ENCODE measurements at places on chromosomes 3 and 15.

GRCh38 chr15:93664213-93664956 lies 567.0 kb upstream of the MCTP2 start:
- DNase-seq = no peak

DNA sequence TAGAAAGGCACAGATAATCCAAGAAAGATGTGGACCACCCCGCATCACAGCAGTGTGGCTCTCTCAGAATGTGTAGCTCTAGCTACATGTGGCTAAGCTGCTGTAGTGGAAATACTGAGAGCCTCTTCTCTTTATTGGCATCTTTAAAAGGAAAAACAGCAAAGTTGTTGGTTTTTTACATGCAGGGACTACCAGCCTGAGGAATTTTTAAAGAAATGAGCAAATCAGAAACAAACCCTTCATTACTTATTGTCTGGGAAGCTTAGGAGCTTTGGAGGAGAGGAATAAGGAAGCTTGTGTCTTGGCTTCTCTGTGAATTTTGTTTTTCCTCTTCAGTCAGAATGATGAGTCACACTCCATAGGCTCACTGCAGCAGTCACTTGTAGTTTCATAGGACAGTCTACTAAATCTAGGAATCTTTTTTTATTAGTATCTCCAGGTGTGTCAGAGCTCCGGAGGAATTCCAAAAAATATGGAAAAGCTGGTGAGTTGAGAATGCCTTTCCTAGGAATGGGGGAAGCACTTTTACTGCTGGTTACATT lies 27.5 kb downstream of the POLG start:
- DNase-seq = no peak

- no peak for DNase-seq
These were observed 1.7 kb downstream of the PLS1 start for GRCh38 chr3:142597906-142598305.

DNA sequence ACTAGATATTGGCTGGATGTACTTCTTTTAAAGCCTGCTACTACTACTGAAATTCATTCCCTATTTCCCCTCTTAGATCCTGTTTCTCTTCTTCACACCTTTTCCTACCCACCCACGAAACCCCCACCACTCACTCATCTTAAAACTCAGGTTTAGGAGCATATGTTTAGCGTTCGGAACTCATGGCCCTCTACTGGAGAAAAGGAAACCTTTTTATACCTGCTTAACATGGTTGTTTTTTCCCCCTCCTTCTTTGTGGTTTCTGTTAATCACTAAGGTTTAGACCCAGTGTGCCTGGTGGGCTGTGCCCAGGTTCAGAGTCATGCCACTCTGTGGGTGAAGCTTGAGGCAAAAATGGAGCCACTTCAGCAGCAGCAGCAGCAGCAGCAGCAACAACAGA lies 2.6 kb downstream of the ARID3B start:
- no peak for DNase-seq

GRCh38 chr15:51121631-51122225 lies 27.0 kb upstream of the TNFAIP8L3 start:
- DNase-seq = no peak

DNA sequence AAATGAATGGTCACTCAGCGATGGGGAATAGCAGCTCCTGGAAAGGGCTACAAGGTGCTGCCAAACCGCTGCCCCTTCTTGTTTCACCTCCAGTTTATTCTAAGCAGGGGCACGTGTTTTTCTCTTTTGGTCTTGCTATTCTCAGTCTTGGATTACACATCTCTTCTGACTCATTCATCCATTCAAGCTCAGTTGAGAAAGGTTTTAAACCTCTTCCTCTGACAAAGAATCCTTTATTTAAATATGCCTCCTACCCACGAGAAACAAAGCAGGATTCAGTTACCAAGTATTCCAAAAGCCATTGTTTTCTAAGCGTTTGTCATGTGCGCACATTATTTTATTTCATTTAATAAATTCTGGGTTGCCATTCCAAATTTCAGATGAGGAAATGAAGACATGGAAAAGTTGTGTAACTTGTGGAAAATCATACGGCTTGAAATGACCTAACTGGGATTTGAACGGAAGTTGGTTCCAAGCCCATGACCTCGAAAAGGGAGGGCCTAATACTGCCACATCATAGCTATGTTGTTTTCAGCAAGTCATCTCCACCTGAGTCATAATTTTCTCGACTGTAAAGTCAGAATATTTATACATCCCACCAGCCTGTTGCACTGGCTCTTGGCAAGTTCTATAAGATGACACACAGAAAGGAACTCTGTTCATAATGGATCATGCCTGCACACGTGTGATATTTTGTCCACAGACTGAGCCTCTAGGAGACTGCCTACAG lies 292.0 kb upstream of the SLCO3A1 start:
- no peak for DNase-seq

DNA sequence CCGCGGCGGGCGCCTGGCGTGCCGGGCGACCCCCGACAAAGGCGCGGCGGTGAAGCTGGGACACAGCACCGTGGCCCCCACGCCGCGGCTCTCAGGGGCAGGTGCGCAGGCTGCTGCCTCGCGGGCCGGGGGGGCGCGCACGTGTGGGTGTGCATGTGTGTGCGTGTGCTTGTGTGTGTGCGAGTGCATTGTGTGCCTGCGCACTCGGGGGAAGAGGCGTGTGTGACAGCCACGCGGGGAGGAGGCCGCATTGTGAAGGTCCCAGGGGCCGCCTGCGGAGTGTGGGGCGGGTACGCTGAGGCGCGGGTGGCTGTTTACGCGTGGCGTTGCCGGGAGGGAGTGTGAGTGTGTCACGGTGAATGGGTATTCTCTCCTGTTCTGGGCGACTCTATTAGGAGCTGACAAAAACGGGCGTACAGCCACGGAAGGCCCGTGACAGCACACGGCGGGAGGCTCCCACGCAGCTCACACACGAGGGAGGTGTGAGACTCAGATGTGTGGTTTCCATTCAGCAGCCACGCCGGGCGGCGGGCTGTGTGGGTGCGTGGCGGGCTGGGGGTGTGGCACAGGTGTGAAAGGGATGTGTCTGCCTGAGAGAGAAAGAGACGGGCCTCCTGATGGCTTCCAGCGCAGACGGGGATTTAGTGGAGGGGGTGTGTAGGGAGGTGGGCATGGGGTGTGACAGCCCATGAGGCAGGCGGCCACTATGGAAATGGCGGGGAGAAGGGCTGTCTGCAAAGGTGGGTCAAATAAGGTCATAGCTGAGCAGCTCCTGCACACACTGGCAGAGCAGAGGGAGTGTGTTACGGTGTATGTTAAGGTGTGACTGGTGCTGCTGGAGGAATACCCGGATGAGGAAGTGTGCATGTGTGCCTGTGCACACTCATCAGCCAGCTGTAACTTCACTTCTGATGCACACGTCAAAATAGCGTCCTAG lies 750 bp downstream of the PODXL2 start:
- no peak for DNase-seq

DNA sequence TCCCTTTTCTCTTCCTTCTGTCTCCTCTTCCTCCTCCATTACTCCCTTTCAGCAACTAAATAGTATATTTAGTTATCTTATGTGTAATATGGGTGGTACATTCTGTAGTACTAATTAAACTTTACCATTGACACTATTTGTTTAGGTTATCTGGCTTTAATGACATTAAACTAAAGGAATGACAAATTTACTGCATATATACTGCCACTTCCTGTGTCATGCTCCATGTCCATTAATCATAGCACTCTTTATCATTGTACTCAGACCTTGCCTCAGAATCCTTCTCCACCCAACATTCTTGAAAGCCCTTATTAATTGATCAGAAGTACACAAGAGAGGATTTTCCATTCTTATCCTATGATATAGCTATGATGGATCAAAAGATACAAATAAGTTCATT lies 244.2 kb downstream of the NAALADL2 start:
- DNase-seq = no peak

DNA sequence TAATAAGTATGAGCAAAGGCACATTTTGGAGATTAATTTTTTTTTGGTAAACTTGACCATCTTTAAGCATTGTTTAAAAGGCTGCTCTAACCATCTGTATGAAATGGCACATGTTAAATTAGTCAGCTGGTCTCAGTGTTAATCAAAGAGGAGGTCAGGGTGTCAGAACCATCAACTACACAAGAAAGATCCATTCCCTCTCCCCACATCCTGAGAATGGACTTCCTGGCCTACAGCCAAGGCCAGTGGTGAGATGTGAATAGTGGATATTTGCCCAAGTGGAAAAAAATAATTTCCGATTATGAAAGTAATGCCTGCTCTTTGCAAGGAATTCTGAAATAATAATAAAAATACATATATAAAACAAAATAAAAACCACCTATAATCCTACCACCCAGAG lies 641.7 kb downstream of the NR2F2 start:
- no peak for DNase-seq

- DNase-seq = no peak
These were observed 83.0 kb downstream of the WNT7A start for GRCh38 chr3:13796701-13797460.

DNA sequence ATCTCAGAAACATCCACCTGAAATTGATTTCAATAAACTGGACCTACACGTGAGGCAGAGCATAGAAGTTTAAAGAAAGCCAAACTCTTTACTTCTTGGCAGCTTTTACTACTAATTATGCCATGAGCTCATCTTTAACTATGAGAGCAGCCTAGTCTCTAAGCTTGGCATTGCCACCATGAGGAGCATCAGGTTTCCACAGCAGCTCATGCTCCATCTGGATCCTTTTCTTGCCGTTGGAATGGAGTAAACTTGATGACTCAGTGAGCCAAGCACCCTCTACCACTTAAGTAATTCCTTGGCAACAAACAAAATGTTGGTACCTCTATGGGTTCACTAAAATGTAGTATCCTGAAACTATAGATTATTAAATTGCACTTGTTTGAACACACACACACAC lies 583.2 kb downstream of the EPHA3 start:
- no peak for DNase-seq

DNA sequence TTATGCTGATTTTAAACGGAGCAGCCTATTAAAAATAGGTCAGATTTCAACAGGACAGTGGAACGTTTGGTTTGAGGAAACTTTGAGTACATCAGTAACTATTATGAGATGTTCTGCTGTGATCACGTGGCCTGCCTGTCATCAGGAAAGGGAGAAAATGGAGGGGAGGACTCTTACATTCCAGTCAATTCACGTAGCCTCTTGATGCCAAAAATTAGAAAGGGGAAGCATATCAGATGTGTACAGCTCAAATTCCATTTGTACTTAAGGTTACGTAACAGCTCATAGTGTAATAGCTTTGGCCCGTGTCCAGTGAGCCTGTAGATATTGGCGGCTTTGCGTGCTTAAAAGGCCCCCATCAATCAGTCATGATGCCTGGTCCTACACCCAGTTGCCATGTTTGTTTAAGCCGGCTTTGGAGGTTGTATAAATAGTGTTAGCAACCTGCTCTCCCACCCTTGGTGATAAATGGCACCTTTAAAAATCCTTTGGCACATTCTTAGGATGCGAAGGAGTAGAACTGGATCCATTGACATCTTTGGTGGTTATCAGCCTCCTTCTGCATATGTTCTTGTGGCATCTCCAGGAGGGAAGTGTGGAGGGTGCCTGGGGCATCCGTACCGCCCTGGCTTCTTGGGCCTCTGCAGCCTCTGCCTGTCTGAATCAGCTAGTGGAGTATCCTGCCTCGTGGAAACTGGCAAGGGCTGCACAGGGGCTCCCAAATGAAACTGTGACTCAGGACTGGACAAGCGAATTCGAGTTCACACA lies 163.9 kb downstream of the THSD4 start:
- DNase-seq = no peak

DNA sequence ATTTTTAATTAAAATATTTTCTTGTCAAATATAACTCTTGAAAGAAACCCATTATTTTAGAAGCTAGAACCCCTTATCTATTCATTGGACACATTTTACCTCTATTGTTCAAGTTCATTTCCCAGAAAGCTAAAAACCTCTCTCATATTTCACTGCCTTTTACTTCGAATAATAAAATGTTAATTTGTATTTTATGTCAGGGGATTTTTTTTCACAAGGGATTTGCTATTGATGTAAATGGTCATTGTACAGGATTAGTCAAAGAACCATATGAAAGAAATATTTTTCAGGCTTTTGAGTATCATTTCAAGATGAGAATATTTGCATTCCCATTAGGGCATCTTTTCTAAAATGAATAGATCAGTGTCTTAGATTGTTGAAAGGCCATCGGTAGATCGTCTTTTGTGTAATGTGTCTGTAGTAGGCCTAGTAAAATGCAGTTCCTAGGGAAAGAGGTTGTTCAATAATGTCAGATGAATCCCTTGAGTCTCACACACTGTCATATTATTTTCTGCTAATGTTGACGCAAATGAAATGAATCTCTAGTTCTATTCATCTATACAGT lies 114.5 kb downstream of the ROBO1 start:
- no peak for DNase-seq

DNA sequence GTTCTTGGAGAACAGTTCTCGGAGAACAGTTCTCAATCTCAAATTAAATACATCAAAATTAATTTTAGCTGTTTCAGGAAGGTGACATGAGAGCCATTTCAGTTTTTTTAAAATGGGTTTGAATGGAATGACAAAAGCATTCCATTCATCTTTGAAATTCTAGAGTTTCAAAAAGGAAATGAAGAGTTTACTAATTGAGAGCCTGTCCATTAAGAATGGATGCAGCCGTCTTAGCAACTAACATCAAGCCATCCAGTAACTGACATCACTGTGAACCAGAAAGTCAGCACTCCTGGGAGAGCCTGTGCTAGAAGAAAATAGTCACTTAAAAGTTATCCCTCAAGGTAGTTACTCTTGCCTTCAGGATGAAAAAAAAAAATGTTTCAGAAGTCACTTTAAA lies 47.0 kb upstream of the FSTL1 start:
- no peak for DNase-seq

- DNase-seq = no peak
These were observed 5.1 kb downstream of the RNU6-1 start for GRCh38 chr15:67834581-67835296.

GRCh38 chr3:175108613-175109151 lies 249.5 kb downstream of the NAALADL2 start:
- DNase-seq = no peak

GRCh38 chr3:65922441-65922840 lies 116.3 kb downstream of the MAGI1 start:
- no peak for DNase-seq

- DNase-seq = no peak
These were observed 76.5 kb upstream of the ALDH1A3 start for GRCh38 chr15:100803171-100803440.

GRCh38 chr3:114270019-114270418 lies 23.8 kb upstream of the TIGIT start:
- DNase-seq = no peak

DNA sequence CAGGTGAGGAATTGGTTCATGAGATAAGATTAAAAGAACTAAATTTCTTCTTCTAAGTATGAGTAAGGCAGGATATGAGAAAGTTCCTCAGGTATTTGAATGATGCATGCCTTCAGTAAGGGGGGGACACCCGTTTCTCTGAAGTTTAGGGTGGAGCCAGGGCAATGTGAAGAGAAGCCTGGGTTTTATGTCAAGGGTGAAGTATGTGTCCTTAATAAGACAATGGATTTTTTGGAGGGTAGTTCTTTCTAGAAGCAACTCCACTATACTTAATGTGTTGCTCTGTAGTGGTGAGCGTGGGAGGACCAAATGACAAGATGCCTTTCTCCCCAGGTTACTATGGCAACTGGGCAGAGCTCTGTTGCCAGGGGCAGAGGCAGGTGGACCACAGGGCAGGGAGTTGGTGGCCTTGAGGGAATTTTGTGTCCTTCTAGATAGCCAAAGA lies 44.0 kb downstream of the PHLDB2 start:
- DNase-seq = no peak
